PC-3 (cell line): ENCODE measurements at places on chromosomes 2 and 18.
A peak's percentile ranks its signal among the peaks of the same experiment; 100 is the strongest.

GRCh38 chr2:108128249-108128648 is 111.5 kb upstream of the SULT1C3 start:
- no peak for DNase-seq

DNA sequence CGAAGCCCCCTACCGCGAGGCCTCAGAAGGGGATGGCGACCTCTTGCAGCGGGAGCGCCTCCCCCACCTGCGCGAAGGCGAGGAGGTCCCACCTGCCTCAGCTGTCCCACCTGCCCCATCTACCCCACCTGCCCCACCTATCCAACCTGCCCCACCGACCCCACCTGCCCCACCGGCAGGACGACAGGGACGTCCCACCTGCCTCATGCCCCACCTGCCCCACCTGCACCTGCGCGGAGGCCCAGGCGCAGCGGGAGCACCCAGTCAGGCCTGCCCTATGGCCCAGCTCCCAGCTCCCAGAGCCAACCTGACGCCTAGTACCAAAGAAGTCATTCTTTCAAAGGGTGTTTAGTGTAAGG is 489.1 kb upstream of the SMIM21 start:
- DNase-seq: no peak

DNA sequence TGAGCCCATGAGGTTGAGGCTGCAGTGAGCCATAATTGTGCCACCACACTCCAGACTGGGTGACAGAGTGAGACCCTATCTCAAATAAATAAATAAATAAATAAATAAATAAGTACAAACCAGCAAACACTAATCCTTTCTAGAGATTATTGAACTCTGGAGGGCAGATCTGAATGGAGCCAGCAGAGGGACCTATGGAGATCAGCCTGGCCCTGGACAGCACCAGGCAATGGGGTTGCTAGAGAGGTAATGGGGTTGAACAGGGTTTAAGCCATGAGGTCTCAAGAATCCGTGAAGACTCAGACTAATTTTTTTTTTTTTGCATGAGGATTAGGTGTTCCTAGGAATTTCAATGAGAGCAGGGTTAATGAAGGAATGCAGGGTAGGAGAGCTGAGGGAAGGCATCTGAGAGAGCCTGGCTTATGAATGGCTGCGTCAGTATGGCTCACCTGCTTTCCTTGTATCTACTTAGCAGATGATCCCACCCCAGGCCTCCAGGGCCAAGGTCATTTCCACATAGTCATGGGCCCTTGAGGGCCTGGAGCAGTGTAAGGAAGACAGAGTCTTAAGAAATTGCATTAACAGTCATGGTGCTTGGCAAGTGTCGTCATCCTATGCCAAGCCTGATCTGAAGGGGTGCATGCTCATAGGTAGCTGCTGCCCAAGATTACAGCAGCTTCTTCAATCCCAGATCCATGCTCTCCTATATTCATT is 34.6 kb upstream of the IL37 start:
- no peak for DNase-seq

GRCh38 chr2:139357972-139358371 is 577.8 kb upstream of the NXPH2 start:
- DNase-seq: no peak

DNA sequence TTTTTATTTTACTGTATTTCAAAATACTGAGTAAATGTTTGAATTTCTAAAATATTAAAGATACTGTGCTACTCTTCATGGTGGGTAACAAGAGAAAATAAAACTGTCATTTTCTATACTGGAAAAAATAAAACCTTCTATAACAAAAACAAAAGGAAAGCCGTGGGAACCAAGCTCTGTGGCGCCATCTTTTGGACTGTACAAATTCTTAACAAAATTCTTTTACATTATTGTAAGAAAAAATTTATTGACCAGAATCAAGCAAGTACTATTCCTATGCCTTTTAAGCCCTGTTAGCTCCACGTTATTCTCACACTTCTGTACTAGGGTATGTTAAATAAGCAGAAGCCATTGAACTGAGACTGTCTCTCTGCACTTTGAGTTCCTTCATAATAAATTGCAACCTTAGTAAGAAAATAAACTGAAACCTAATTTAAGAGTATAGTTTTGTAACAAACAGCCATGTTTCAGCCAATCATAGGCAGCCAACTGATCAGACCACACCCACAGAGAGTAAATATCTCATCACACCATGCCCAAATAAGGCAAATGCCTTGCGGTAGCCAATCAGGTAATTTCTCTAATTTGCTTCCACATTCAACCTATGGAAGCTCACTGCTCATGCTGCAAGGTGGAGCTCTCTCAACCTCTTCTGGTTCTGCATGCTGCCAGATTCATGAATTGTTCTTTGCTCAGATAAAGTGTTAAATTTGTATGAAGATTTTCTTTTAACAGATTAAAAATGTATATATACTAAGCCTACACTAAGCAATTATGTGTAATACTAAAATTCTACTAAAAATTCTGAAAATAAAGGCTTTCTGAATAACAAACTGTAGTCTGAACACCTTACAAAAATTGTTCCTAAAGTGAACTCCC is 42.2 kb downstream of the HIBCH start:
- peak; percentile 58 for DNase-seq

GRCh38 chr18:22342625-22343024 is 75.1 kb downstream of the CTAGE1 start:
- DNase-seq: peak; percentile 93

DNA sequence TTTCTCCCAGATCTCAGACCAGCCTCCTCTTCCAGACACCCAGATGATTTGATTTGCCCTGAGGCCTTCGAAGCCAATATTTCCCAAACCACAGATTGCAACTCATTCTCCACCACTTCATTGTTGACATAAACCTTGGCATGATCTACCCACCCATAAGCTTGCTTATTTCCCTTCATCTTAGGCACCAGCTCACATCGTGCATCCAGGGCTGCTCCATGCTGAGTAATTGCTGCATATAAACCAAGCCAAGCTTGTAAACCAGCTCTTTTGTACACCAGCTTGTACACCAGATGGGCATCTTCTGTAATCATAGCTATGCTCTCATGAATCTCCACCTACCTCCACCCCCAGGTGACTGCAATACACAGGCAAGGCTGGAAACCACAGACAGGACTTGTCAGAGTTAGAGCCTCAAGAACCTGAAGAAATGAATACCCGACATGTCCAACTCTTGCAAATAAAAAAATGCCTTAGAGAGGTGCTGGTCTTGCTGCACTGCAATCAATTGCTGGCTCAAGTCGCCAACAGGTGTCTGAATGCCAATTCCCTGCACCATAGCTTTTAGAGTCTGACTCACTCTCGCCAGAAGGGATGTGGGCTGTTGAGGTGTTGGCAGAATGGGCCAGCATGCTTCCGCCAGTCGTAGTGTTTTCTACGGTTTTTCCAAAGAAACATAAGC is 31.5 kb downstream of the TRABD2A start:
- peak; percentile 86 for DNase-seq

- DNase-seq: peak; percentile 81
These were observed 49.3 kb upstream of the RAB6D start for GRCh38 chr2:131413148-131413747.

GRCh38 chr2:181440344-181440743 is 16.8 kb upstream of the ITGA4 start:
- DNase-seq: no peak

DNA sequence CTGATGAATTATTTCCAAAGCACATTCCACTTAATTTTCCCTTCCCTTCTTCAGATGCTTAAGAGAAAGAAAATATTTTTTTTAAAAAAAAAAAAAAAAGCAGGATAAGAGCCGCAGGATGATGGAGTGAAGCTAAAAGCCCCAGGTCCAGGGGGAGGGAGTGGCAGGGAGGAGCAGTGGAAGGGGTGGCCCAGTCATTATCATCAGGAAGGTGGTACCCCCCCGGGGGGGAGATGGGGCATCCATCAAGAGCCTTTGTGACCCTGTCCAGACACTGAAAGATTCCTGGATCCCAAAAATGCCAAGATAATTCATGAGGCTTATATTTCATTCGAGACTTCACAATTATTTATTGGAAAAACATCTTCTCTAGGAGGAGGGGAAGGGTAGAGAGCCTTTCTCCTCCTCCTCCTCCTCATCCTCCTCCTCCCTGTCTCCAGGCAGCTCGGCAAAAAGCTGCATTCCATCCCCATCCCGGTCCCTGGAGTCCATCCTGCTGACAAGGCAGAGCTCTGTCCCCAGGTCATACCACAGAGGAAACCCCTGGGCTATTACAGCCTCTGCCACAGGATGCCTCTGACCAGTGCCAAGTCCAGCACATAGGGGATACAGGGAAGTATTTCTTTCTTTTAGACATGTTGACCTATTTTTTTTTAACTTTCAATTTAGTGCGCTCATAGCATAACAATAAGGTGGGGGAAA is 125.3 kb downstream of the TWIST2 start:
- peak; percentile 62 for DNase-seq

GRCh38 chr2:190180313-190181122 is 118.0 kb upstream of the MSTN start:
- no peak for DNase-seq

- DNase-seq: no peak
These were observed 22.7 kb upstream of the CASP8 start for GRCh38 chr2:201237486-201238123.

- DNase-seq: no peak
These were observed 5.4 kb upstream of the SALL3 start for GRCh38 chr18:78974115-78974761.

GRCh38 chr18:31056296-31056695 is 13.8 kb upstream of the DSC3 start:
- no peak for DNase-seq
